ENCODE measurements at places on chromosomes 4 and X.

- peak; percentile 24 for DNase-seq
These were observed 37.6 kb downstream of the ZBTB49 start for GRCh38 chr4:4327652-4328121.

GRCh38 chr4:143292858-143293257 lies 43.8 kb upstream of the GAB1 start:
- no peak for DNase-seq

- DNase-seq = no peak
These were observed 181.6 kb downstream of the SPOCK3 start for GRCh38 chr4:167052631-167053091.

- peak; percentile 70 for DNase-seq
These were observed 135.4 kb upstream of the GNPDA2 start for GRCh38 chr4:44861756-44862155.

DNA sequence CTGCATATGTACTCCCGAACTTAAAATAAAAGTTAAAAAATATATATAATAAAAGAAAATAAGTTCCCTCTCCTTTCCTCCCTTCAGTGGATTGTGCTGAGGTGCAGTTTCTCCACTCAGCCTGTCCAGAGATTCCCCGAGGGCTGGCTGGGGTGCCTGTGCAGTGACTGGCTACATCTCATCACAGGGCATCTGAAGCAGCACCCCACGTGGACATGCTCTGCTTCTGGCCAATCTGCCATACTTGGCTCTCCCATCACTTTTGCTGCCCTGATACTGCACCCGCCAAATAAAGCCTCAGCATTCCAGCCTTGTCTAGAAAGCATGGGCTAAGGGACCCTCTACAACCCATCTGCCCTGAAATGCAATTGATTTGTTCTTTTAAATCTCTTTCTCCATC lies 11.1 kb upstream of the MGST2 start:
- DNase-seq = no peak

GRCh38 chrX:66553973-66554372 lies 84.9 kb downstream of the EDA2R start:
- DNase-seq = no peak

DNA sequence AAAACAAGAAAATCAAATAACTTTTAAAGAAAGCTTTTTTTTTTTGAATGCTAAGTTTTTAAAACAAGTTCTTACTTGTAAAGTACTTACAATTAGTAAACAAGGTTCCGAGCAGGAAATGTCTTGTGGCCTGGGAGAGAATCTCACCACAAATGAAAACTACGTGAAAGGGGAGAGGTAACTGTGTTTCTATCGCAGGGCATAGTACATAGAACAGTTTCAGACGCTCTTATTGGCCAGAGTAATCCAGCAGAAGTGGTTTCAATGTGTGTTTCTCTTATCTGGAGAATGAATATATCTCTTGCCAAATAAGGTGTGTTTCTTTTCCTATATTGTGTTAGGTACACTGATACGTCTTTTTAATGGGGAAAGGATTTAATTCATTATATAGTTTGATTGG lies at the start of gene PLAC8:
PLAC8 (minus strand) TSS at position 154 of the 400 bp plus-strand sequence. CDS start 6,808 bp downstream, outside the sequence.
- peak; percentile 30 for DNase-seq

DNA sequence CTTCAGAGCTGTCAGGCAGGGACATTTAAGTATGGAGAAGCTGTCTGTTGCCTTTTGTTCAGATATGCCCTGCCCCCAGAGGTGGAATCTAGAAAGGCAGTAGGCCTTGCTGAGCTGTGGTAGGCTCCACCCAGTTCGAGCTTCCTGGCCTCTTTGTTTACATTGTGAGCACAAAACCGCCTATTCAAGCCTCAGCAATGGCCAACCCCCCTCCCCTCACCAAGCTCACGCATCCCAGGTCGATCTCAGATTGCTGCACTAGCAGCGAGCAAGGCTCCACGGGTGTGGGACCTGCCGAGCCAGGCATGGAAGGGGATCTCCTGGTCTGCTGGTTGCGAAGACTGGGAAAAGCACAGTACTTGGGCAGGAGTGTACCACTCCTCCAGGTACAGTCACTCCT lies 59.3 kb downstream of the ZNF674 start:
- no peak for DNase-seq

- DNase-seq = no peak
These were observed 44.5 kb downstream of the SHROOM4 start for GRCh38 chrX:50769389-50770063.

DNA sequence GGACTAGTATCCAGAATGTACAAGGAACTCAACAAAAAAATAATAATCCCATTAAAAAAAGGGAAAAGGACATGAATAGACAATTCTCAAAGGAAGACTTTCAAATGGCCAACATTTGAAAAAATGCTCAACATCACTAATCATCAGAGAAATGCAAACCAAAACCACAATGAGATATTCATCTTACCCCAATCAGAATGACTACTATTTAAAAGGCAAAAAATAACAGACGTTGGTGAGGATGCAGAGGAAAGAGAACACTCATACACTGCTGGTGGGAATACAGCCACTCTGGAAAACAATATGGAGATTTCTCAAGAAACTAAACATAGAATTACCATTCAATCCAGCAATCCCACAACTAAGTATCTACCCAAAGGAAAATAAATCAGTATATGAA lies 133.1 kb downstream of the KDR start:
- DNase-seq = no peak

DNA sequence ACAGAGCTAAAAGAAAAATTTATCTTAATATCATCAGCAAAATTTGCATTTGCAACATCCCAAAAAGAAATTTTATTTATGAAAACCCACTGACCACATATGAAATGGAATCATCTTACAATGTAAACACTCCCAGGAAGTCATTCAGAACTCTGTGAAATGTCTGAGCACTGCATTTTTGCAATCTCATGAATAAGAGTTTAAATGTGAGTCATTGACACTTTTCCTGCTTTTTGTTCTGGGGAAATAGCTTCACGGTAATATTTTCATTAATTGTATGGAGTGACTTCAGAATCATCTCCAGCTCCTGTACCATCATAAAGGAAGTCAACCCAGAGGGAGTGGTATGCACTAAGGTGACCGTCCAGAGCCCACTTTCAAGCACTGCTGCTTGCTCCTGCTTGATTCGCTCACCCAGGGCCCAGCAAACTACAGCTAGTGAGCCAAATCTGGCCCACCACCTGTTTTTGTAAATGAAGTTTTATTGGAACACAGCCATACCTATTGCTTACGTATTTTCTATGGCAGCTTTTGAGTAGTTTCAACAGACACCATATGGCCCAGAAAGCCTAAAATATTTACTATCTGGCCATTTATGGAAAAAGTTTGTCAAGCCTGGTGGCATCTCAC lies 17.2 kb downstream of the EDNRA start:
- no peak for DNase-seq

GRCh38 chr4:158858410-158859199 lies 89.8 kb downstream of the FNIP2 start:
- no peak for DNase-seq

DNA sequence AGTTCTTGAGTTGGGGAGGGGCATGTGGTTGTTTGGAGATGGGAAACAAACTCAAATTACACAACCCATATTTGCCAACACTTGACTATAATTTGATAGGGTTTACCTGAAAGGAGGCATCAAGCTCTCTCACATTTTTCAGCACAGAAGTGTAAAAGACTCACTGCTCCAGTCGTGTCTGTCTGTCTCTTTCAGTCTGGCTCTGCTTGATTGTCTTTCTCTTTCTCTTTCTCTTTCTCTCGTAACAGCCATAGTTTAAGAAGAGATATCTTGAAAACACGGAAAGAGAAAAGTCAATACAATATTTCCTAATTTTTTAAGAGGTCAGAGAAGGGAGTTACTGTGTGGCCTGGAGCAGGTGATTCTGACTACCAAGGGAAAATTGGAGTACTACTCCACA lies 413.6 kb upstream of the CXorf51A start:
- no peak for DNase-seq

DNA sequence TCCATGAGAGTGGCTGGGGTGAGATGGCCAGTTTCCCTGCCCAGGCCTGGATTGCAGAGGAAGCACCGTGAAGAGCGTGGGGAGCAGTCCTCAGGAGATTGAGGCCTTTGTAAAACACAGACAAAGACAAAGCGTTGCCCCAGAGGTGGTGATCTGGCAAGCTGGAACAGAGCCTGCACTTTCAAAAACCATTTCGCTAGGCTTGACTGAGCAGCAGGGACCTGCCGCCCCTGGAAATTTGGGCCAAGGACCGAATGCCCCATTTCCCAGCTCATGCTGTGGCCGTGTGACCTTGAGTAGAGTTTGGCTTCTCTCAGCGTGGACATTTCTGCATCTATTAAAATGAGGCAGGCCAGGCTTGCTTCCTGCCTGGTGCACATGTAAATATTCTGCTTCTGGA lies 381.4 kb downstream of the BCOR start:
- no peak for DNase-seq

DNA sequence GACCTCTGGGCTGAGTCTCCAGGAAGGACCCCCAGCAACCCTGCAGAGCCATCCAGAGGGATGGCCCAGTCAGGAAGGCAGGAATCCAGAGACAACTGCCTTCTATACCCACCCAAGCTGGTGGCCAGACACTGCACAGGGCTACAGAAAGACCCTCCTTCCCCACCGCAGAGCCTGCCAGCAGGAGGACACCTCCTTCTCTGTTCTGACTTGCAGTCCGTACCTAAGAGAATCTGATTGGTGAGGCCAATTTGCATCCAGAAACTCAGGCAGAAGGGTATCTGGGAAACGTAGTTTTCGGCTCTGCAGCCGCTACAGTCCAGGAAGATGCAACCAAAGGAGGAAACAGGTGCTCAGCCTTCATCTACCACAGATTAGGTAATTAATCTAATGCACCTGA lies 155.4 kb upstream of the FRG1 start:
- no peak for DNase-seq

GRCh38 chr4:23916282-23916681 lies 26.4 kb upstream of the PPARGC1A start:
- no peak for DNase-seq

- DNase-seq = peak; percentile 90
These were observed 39.4 kb upstream of the TET2 start for GRCh38 chr4:105107095-105107856.

- no peak for DNase-seq
These were observed 265.3 kb downstream of the PCDH18 start for GRCh38 chr4:137267024-137267423.

GRCh38 chrX:34875204-34875603 lies 67.4 kb upstream of the FAM47B start:
- DNase-seq = no peak

DNA sequence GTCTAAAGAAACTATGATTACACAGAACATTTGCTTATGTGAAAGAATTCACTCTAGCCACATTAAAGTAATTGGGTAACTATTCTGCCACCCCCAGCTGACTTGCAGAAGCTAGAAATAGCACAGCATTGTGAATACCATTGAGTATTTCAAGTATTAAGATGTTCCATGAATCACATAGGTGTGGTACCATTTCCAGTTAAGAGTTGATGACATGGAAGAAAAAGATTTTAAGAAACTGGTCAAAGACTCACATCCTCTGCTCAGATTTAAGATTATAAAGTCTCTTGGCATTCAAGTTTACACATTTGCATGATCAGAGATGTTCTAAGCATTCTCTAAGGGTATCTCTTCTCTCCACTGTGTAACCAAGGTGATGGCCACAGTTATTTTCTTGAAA lies 287.5 kb downstream of the CAMK2D start:
- no peak for DNase-seq

GRCh38 chrX:133559909-133560308 lies 144.6 kb upstream of the GPC4 start:
- no peak for DNase-seq

DNA sequence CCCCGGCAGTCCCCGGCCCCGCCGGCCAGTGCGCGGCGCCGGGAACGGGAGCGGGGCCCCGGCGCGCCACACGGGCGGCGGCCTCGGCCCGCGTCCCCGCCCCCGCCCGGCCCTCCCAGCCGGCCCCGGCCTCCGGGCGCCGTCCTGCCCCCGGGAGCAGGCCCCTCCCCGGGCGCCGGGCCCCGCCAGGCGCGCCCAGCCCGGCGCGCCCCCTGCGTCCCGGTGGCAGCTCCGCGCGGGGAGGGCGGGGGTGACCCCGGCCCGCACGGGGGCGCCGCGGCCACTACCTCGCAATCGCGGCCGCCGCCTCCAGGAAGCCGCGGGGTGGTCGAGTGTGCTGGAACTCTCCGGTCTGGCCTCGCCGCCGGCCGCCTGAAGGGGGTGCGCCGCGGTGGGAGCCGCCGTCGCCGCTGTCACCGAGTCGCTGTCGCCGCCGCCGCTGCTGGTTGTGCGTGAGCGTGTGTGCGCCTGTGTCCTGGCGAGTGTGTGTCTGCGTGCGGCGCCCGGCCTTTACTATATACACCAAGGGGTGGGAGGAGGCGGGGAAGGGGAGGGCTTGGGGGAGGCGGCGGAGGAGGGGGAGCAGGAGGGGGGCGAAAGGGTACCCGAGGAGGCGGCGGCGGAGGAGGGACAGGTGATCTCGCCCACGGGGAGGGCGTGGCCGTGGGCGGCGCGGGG lies at the start of gene RAI2:
RAI2 (minus strand) TSS at position 488 of the 678 bp plus-strand sequence. CDS start 59,288 bp downstream, outside the sequence.
- DNase-seq = no peak

- DNase-seq = no peak
These were observed 77.9 kb upstream of the STK26 start for GRCh38 chrX:131944936-131945902.

- DNase-seq = peak; percentile 23
These were observed 187.7 kb upstream of the NUDT10 start for GRCh38 chrX:51144828-51145442.

- no peak for DNase-seq
These were observed 81.5 kb downstream of the COX18 start for GRCh38 chr4:72987741-72988729.

- DNase-seq = no peak
These were observed 1046.0 kb upstream of the GRID2 start for GRCh38 chr4:91257721-91258120.

DNA sequence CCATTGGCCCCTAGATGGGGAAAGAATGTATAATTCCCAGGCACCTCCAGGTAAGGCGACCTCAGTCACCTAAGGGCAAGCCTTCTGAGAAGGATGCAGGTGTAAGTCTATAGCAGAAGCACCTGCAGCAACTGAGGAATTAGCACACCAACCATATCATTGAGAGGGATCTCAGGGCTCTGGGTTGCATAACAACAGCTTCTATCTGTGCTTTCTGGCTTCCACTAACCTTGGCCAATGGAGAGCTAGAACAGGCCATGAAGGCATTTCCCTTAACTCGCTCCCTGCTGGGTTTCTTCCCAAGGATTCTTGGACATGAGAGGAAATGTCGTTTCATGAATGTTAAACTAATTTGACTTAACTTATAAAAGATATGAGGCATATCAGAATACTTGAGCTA lies 177.8 kb upstream of the GK2 start:
- no peak for DNase-seq

GRCh38 chrX:39927380-39927779 lies 170.4 kb downstream of the BCOR start:
- DNase-seq = no peak

- no peak for DNase-seq
These were observed 52.1 kb downstream of the NPY5R start for GRCh38 chr4:163395758-163396157.

DNA sequence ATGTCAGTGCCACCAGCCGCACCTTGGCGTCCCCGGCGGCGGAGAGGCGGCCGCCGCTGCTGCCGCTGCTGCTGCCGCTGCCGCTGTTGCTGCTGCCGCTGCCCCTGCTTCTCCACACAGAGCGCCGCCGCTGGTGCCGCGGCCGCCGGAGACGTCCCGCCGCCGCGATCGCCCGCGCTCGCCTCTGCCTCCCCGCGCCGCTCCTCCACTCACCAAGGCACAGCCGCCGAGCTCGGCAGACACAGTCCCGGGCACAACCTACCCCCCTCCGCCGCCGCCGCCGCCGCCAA lies at the start of gene PPP3CA:
PPP3CA (minus strand) TSS at position 260 of the 290 bp plus-strand sequence.
- DNase-seq = no peak
